Substantia nigra (tissue), 51 donors: ENCODE measurements at places on chromosomes 1 and 21.

- no peak for DNase-seq
Measured at GRCh38 chr1:175136246-175136645, 56.3 kb downstream of the KIAA0040 start.

GRCh38 chr21:35833388-35833787 is 226.9 kb downstream of the SETD4 start:
- no peak for DNase-seq

DNA sequence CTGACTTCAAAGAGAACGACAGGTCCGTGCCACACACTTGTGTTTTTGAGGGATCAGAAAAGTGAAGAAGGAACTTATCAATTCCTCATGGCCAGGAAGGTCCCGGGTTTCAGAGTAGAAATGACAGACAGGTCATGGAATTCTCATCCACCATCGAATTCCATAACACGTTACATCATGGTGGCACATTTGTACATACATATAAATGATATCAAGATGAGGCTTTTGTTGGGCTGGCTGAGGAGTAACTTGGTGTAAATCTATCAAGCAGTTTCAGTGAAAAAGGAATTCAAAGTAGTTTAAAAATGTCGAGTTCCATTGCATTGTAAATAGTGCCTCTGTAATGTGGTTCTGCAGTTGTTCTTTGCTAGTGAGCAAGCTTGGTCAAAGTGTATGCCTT is 22.9 kb upstream of the GNPAT start:
- no peak for DNase-seq

GRCh38 chr1:84715342-84716019 is 25.2 kb upstream of the SSX2IP start:
- no peak for DNase-seq

GRCh38 chr1:209749205-209749604 is 6.6 kb upstream of the TRAF3IP3 start:
- DNase-seq = no peak

DNA sequence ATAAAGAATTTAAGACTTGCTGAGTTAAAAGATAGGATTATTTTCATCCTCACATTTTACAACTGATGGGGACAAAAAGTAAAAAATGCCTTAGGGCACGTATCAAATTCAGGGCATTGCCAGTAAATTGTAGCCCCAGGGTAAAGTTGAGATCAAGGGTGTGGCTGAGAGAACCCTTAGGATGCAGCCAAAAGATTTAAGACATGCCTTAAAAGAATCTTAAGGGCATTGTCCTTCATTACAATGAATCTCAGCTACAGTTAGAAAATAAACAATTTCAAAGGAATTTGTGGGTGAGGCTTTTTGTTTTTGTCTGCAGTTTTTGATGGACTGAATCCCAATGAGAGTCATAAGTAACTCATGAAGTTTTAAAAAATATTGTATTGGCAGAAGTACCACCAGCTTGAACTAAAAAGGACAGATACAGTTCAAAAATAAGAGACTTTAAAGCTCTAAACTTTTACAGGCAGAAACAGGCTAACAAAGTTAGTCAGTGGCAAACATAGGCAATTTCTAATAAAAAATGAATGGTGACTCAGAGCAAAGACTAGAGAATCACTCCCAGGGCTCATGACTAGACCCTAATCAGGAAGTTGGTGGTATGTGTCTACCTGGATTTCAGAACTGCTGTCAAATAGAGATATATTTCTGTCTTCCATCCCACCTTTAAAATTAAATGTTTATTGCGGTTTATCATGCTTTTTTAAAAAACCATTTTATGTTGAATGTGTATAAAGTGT is 165.1 kb upstream of the SNX7 start:
- DNase-seq = no peak

DNA sequence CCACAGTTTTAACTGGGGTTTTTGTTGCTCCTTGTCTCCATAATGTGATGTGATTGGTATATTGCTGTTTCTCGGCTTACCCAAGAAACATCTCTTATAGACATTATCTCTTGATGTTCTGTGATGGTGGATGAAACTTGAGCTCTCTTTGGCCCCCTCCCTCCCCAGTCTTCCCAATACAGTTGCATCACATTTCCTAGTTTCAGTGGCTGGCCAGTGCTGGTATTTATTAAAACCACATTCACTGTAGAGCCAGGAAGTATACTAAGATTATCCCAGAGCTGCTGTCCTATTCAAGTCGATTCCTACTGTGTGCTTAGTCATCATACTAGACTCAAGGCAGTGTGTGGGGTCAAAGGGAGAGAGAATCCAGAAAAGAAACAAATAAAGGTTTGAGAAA is 244.4 kb downstream of the KAZN start:
- DNase-seq = no peak

DNA sequence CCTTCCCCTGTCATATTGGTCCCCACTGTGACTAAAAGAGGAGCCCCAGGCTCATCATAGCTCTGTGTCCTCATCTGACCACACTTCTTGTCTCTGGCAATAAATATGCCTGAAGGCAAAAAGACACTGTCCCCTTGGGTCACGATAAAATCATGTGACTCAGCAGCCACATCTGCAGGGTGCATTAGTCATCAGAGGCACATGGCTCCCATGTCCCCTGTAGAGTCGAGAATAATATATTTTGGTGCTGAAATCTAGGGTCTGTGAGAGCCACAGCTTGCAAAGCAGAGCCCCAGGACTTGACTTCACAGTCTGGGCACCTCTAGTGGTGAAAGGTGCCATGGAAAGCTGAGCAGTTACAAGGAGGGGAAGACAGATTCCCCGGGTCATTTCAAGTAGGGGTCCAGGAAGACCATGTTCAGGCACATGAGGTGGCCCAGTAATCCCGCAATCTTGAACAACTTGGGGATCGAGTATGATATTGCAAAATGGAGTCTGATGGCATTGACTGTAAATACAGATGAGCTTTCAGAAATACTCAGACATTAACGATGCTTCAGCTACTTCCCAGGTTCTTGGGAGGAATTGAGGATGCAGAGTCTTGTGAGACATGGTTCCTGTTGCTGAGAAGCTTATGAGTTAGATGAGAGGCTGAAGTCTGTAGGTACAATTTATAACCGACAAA is 68.6 kb downstream of the SLC35F3 start:
- no peak for DNase-seq

- DNase-seq = no peak
Measured at GRCh38 chr21:41875086-41875485, 4.1 kb downstream of the PRDM15 start.

- no peak for DNase-seq
Measured at GRCh38 chr21:31909153-31910073, 36.6 kb downstream of the HUNK start.

GRCh38 chr1:197399755-197400521 is 131.9 kb downstream of the CRB1 start:
- DNase-seq = no peak

DNA sequence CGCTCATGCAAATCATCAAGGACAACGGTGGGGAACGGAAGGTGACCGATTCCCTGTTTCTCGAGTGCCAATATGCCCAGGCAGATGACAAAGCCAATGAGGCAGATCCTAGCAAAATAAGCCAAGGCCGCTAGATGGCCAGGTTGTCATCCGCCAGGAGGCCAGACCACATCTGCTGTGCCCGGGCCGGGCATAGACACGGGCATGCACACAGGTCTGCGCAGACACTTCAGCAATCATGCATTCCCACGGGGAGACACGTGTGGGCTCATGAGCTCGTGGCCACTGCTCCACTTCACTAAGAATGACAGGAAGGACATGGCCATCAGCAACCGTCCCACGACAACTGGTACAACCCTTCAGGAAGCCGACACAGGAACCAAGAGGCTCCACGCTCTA is 23.4 kb downstream of the WDR4 start:
- DNase-seq = no peak

DNA sequence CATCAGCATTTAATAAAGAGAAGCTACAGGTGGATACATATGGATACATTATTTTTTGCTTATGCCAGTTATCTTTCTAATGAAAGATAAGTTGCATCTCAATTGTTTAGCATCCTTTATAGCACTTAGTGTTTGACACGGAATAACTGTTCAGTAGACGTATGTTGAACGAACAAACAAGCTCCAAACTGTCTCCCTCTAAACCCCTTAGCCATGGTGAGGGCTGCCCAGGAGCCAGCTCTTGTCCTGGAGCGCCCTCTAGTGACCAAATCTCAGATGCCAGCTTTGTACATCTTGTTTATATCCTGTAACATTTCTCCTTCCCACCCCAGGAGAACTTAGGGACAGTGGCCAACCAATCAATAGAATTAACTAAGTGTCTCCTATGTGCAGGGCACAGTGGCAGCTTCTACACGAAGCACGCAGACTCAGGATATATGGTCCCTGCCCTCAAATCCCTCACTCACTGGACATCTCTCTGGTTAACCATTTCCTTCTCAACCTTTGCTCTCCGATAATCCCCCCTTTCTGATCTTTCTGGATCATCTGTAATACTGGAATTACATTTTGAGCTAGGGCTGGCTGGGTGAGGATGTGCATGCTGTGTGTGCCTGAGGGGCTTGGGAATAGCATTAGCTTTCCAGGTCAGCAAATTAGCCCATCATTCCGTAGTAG is 22.9 kb downstream of the KCNA10 start:
- peak; percentile 55 for DNase-seq

DNA sequence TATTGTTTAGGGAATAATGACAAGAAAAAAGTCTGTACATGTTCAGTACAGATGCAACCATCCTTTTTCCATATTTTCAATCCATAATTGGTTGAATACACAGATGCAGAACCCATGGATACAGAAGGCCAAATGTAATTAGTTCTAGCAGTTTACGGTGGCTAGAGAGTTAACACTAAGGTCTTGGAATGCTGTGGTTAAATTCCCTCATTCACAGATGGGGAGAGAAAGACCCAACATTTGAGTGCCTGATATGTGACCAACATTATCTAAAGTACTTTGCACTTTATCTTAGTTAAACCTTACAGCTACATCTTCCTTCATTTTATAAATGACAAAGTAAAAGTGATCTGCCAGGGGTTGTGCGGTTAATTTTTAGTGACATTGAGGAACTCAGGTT is 5.3 kb downstream of the SCMH1 start:
- no peak for DNase-seq
